Head of caudate nucleus (tissue), 42 donors: ENCODE measurements at places on chromosomes 7 and 10.

DNA sequence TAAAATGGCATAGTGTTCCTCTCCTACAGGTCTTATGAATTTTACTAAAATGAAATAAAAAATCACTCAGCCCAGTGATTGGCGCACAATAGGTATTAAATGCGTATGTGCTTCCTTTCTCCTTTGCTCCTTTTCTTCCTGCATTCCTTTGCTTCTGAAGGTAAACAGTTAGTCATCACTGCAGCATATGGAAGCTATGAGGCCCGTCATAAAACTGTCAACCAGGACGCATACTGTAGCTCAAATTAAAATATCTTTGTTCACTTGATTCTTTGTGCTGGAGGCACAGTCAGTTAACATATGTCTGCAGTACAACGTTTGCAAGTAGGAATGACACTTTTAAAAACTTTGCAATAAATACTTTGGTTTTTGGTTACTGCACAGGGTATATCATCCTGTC lies 374.7 kb downstream of the TCERG1L start:
- no peak for DNase-seq

- DNase-seq, result no peak
Measured at GRCh38 chr7:25073451-25073850, 51.6 kb downstream of the CYCS start.

DNA sequence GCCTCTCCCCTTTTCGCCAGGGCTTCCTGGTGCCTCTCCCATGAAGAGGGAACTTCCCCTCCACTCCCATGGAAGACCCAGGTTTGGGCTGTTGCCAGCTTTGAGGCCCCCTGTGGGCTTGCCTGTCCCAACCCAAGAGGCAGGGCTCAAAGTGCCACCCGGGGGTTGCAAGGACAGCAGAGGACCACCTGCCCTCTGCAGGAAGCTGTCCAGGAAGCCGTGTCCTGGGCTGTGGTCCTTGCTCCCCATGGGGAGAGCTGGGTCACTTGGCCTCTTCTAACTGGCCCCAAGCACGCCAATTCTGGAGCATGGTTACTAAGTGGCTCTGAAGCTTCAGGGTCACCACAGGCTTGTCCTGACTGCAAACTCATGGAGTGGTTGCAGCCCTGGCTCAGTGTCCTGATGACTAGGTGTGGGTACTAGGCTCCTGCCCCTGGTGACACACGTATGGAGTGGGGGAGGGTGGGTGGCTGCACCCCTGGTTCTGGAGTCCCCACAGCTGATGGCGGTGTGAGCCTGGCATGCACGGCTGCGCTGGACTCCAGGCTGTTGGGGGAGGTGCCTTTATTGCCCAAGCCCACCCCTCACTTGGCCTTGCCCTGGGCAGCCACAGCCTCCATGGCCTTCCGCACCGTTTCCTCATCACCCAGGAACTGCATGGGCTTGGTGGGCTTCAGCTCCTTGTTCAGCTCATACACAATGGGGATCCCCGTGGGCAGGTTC lies 3.0 kb downstream of the PGAM2 start:
- no peak for DNase-seq

DNA sequence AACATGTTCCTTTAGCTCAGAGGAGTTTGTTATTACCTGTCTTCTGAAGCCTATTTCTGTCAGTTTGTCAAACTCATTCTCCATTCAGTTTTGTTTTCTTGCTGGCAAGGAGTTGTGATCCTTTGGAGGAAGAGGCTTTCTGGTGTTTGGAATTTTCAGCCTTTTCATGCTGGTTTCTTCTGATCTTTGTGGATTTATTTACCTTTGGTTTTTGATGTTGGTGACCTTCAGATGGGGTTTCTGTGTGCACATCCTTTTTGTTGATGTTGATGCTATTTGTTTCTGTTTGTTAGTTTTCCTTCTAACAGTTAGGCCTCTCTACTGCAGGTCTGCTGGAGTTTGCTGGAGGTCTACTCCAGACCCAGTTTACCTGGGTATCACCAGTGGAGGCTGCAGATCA lies 118.6 kb downstream of the PPP1R9A start:
- DNase-seq, result no peak

DNA sequence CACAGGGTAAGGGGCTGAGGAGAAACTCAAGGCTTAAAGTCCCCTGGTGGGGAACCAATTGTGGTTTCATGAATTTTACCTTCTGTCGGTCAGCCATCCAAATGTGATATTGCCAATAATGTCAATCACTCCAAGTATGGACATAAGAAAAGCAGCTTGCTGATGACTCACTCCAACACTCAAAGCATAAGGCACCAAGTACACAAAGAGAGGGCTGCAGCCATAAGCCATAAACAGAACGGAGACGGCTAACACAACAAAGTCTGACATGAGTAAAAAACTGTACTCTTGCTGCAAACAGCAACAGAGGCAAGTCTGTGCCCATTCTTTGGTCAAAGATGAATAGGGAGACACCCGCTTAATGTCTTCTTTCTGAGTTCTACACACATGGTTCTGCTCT lies 24.2 kb downstream of the IFIT5 start:
- DNase-seq, result no peak

DNA sequence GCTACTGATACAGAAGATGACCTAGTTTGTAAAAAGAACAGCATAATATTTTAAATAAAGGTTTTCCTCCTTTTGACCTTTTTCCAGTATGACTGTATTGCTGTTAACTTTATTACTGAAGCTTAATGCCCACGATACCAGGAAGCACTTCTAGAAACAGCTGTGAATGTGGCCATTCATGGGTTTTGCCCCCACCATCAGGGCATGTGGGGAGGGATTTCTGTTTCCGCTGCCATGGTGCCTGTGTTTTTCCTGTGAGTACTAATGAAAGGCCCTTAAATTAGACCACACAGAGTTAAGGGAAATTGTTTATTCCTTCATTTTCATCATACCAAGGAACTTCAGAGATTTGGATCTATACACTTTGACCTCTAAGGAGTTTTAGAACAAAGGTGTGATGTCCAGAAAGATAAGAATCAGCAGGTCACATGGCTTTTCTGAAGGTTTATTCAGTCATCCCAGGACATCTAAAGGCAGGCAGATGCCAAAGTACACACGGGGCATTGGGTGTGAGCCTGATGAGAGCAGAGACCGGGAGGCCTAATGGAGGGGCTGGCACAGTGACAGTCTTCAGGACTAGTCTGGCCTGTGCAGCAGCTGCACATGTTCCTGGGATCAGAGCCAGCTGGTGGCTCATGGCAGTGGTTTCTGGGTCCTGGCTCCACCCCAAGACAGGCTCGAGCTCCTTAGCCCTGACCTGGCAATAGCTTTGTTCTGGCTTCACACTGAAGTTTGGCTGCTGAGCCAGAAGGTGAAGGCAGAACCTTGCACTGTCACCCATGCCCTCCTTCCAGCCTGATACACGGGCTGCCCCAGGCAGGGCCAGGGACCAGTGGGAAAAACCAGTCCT lies 190.9 kb downstream of the REEP3 start:
- DNase-seq, result peak; percentile 91

GRCh38 chr7:33458581-33458980 lies 329.2 kb downstream of the BBS9 start:
- DNase-seq, result no peak

- DNase-seq, result peak; percentile 43
Measured at GRCh38 chr7:135317676-135318325, 84.2 kb downstream of the STRA8 start.

DNA sequence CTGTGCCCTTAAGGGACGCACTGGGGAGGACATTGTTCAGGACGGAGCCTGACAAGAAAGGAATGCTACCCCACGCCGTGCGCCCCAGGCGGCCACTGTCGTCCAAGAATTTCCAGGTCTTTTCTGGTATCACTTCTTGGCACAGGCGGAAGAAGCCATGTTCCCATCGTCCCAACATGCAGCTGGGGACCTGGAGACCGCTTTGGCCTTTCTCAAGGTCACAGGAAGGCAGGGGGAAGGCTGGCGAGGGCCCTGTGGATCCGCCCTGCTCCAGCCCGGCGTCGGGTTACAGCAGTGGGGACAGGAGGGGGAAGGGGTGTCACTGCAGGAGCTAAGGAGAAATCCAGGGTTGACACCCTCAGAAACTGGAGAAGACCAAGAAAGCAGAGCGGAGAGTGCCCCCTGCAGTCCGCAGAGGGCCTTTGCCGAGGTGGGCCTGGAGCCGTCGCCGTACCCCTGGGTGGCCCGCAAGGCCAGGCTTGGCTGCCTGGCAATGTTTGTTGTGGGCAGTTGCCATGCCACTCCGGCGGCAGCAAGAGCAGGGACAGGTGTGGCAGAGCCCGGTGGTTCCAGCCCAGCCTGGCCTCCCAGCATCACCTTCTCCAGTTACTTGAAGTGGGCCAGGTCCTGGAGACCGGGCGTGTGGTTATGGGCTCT lies 104.1 kb downstream of the LHPP start:
- no peak for DNase-seq

DNA sequence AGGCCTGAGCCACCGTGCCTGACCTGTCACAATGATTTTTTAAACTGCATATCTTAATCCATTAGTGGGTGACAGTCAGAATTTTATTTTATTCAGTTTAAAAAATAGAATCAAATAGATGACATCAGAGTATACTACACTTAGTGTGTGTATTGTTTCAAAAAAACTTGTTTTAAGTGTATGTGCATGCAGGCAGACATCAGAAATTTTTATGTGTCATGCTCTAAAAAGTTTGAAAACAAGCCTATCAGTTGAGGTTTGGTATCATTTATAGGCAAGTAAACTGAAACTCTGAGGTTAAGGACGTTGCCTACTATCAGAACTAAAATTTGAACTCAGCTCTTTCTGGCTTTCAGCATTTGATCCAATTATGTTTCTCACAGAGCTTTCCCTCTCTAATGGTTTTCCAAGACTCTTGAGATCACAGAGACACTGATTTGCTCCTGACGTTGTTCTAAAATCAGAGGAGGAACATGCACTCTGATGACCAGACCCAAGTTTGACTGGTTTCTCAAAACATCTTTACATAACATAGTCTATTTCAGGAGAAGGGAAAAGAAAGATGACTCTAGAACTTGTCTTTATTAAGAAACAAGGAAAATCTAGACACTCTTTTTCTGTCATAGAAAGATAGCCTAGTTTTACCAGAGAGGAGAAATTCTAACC lies 188.6 kb downstream of the AUTS2 start:
- DNase-seq, result no peak

DNA sequence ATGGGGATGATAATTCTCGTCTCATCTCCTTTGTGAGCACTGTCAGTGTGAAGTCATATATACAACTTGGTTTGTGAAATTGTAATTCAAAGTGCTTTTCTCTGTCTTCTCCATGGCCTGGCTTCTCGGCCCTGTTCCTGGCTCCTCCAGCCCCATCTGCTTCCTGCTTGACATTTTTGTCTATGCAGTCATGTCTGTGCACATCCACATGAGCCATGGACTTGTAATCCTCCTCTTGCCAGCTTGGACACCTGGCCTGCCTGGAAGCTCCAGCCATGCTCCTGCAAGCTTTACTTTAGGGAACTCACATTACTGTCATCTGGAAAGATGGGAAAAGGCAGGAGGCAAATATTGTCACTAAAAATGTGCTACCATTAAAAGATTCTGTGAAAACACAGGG lies 576.0 kb upstream of the DPP6 start:
- no peak for DNase-seq

- no peak for DNase-seq
Measured at GRCh38 chr7:81845744-81846241, 75.9 kb upstream of the HGF start.

- DNase-seq, result no peak
Measured at GRCh38 chr7:39741942-39742623, 118.7 kb downstream of the RALA start.

DNA sequence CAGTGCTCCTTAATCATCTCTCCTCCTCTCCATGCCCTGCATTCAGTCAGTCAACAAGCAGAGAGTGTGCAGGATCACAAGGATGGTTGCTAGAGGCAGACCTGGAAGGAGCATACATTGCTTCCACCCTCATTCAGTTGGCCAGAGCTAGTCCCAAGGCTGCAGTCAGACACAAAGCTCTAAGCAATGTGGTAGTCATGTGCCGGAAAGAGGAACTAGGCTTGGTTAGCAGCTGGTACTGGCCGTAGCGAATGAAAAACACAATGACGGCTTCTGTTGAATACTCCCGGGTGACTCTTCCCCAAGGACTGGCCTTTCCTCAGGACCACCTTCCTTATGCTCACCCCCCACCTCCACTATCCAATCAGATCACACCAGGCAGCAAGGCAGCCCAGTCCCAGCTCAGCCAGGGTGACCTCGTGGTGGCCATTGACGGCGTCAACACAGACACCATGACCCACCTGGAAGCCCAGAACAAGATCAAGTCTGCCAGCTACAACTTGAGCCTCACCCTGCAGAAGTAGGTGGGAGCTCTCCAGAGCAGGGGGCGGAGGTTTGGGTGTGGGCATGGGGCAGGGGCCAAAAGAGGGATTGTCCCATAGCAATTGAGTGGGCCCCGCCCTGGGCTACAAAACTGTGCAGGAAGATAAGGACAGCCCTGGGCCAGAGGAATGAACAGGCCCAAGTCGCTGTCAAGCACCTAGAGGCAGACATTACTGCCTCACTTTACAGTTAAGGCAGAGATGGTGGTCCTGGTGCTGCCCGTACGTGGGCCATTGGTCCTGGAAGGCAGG lies 10.9 kb downstream of the LDB3 start:
- DNase-seq, result no peak

DNA sequence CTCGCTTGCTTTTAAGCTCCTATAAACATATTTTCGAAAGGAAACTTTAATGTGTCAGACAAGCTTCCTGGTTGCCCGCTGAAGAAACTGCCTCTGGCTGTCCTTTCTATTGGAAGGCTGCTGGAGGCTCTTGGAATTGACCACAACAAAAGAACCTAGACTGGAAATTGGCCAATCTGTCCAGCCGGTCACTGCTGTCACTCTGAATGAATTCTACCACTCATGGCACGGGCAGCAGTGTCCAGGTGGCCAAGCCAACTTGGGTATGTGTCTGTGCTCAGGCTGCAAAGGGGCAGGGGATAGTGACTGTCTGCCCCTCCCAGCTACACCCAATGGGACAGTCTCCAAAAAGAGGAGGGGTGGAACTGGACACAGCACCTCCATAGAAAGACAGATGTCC lies 57.6 kb downstream of the CDH23 start:
- no peak for DNase-seq
